ENCODE measurements at places on chromosomes 3 and 15.

DNA sequence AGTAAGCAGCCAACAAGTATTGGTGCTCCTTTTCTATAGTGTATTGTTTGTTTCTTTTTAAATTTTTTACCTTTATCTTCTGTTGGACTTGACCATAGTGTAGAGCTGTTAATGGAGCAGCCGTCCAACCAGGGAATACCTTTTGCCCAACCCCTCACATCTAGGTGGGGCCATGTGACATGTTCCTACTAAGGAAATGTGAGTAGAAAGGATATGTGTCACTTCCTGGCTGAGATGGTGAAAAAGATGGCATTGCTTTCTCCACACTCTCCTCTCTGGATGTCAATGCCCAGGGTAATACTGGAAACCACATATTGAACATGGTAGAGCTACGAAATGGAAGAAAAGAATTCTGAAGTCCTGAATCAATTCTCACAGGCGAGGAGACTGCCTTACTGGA lies 218.8 kb downstream of the TBL1XR1 start:
- no peak for DNase-seq

GRCh38 chr15:89673165-89673512 lies 6.0 kb downstream of the PLIN1 start:
- no peak for DNase-seq

DNA sequence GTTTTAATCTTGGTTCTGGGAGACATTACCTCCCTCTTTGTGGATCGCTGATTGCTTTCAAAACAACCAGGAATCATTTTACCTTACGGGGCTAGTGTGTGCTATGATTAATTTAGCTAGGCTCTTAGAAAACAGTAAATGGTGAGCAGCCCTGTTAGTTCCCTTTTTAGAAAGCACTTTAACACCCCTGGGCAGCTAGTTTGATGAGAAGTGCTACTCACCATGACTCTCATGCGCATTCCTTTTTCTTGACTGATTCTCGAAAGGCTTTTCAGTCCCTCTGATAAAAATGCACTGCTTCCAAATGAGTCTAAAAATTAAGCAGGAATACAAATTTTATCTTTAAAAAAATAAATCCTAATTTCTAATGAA lies 75.3 kb upstream of the LEKR1 start:
- DNase-seq: no peak

DNA sequence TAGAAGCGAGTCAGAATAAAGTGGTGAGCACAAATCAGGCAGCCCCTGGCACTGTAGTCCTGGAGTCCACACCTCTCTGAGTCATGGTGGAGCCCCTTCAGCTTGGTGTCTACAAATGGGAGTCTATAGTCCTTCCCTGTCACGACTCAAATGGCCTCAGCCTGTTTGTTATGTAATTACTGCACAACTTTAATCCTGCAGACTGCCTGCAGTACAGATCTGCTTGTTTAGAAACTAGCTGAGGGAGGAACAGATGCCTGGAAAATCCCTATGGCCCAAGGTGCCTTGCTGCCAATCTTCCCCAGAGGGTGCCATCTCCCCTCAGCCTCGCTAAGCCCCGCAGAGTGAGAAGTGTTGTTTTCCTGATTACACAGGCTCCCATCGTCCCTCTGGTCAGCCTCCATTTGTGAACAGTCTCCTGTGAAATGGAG lies 3.9 kb upstream of the CXCR6 start:
- DNase-seq: no peak

DNA sequence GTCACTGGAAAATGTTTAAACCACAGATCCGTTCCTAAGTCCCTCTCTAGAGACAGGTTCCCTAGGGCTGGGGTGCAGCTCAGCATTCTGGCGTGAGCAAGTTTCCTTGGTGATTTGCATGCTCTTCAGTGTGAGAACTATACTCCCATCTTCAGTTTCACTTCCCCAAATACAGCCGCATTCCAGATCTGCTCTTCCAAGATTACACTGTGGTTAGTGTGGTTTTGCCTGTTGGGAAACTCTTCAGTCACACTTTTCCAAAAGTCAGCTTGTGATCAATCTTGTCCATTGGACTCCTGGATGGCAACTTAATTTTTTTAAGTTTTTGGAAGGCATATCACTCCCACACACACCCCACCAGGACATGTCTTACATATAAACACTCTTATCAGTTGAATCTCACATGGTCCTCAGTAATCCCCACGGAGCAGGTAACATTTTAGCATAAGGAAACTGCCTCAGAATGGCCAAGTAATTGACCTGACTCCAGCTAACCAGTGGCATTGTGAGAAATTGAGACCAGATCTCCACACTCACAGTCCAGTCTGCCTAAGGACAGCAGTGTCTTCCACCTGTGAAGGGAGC lies 33.5 kb upstream of the PTPN23 start:
- DNase-seq: no peak

- no peak for DNase-seq
Measured at GRCh38 chr3:18968120-18968519, 180.2 kb upstream of the KCNH8 start.

DNA sequence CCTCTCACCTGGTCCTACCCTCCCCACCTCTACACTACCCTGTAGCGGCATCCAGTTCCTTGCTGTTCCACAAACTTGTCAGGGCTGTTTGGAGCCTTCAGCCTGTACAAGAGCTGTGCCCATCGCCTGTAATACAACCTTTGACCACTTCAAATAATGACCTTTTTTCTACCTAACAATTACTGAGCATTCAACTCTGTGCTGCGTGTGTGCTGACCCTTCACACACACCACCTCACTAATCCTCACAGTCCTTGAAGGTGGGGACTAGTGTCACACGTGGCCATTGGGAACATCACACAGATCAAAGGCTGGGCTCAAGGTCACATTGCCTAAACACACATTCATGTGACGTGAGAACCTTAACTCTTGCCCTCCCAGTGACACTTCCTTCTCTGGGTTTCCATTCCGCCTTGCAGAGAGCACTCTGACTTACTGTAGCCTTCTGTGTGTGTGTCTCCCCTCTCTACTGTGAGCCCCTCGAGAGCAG lies 3.1 kb downstream of the C3orf20 start:
- no peak for DNase-seq

- DNase-seq: no peak
Measured at GRCh38 chr3:30764281-30764680, 130.2 kb downstream of the GADL1 start.

DNA sequence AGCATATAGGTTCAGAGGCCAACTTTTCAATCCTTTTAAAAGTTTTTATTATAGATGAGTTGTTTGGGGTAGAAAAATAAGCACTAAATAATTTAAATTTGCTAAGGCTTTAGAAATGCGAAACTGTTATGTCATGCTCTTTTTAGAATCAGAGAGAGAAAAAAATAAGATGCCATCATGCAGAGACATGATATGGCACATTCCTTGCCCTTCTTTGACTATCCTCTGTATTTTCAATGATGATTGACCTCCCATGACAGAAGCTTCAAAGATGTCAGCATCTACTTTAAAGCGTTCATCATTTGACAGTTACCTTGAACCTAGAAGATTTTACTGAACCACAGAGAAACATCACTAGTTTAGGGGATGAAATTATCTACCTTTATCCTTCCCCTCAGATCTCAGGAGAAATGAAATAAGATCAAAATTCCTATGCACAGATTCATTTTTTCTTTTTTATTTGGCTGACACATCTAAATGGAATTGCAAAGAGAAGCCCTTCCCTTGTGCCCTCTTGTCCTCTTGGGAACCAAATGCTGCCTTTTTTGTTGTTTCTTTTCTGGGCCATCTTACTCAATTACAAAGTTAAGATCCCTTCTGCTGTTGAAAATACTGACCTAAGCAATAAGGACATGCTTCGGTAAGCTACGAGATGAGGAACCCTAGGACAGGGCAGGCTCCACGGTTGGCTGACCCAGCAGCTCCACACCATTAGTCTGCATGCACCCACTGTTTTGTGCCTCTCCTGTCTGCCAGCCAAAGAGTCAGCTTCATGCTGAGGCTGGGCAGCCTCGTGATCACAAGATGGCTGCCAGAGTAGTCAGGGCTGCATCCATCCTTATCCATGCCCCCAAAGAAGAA lies 289.7 kb upstream of the TPM1 start:
- DNase-seq: no peak

- DNase-seq: no peak
Measured at GRCh38 chr3:46090161-46090591, 62.9 kb upstream of the XCR1 start.

- no peak for DNase-seq
Measured at GRCh38 chr3:95029644-95030043, 966.8 kb downstream of the NSUN3 start.

DNA sequence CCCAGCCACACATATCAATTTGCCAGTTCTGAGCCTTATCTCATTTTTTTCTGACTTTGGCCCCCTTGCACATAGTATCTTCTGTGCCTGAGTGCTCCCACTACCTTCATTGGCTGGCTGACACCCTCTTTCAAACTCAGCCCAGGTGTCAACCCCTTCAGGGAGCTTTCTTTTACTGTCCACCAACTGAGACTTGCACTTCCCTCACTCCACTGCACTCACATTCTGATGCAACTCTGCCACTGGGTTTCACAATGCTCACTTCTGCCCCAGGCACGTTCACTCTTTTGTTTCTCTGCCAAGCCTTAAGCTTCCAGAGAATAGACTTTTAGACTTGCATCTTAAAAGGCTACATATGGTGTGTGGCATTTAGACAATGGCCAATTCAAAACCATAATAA lies 101.5 kb upstream of the CBLB start:
- no peak for DNase-seq

DNA sequence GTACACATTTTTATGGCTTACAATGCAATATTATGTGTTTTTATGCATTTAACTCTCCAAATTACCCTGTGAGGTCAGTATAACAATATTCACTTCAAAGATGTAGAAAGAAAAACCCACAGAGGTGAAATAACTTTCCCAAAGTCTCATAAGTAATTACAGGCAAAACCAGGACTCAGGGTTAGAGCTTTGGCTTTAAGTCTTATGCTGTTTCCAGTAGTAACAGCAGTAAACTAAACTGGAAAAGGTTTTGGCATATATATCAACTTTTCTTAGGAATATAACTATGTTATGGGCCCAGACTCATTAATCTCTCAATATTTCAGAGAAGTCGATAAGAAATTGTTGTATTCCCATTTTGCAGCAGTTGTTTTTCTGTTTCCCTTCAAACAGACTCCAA lies 206.3 kb upstream of the KCNMB2 start:
- no peak for DNase-seq

DNA sequence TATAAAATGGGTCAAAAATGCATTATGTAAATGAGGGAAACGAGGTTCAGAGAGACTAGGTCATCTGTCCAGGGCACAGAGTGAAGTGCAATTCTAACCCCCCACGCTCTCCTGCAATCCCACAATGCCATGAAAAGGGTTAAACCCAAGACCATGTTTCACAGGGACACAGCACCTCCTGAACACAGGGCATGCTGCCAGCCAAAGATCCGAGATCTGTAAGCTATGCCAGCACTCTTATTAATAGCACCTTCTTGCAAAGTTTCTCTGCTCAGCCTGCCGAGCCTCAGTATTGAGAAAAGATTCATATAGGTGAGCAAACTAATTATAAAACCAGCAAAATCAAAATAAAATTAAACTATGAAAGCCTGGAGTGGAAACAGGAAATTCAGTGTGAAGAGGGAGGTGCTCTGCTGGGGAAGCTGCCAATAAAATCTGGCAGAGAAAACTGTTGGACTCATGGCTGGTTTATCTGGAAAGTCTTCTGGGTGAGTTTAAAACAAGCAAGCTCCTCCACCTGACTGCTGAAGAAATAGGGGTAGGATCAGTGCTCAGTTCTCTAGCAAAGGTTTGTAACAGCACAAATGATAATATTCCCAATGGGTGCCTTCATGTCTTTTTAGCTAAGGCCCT lies 50.3 kb downstream of the LRIG1 start:
- DNase-seq: no peak

DNA sequence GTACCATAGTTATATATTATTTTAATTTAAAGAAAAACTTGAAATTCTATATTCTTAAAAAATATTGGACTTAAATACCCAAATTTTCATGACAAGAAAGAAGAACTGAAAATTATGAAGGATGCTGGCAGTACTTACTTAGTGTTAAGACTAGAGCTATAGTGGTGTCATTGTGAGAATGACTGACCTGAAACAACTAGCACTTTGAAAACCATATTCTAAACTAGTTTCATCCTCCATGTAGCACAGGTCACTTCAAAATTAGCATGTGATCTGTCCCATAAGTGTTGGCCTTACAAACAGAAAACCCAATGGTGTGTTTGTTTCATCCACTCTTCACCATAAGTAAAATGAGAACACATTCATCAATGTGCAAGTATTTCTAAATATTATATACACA lies 208.6 kb downstream of the ZIC4 start:
- DNase-seq: no peak

GRCh38 chr3:71815340-71816067 lies 30.6 kb upstream of the PROK2 start:
- no peak for DNase-seq

Measured in CD4-positive, alpha-beta memory T cell (primary cell).